ENCODE measurements at places on chromosomes 3 and 15.

DNA sequence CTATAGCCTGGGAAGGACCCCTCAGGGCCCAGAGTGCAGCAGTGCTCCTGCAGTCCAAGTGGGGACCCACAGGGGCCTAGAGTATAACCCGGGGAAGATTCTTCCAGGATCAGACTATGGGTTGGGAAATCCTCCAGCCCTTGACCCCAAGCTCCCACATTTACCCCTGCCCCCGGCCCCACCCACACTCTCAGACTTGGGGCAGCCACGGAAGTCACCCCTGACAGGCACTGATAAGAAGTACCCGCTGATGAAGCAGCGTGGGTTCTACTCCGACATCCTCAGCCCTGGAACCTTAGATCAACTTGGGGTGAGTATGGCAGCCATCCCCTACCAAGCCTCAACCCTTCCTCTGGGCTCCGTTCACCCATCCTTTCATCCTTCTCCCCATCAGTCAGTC is 6.3 kb downstream of the DNAH1 start:
- DNase-seq = no peak

DNA sequence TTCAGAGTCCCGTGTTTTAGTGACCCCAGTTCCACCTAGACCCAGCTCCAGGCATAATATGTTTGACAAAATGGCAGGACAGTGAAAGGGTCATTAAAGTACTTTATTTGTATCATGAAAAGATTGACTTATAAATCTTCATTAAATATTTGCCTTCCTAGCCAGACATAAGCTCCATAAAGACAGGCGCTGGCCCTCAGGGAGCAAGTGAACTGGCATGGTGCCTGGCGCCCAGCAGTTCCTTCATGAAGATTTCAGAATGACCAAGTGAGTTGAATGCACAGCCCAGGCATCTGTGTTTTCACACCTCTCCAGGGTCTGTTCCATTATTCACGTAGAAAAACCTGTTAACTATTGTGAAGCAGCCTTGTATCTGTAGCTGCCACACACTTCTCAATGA is 166.2 kb downstream of the GAP43 start:
- no peak for DNase-seq

DNA sequence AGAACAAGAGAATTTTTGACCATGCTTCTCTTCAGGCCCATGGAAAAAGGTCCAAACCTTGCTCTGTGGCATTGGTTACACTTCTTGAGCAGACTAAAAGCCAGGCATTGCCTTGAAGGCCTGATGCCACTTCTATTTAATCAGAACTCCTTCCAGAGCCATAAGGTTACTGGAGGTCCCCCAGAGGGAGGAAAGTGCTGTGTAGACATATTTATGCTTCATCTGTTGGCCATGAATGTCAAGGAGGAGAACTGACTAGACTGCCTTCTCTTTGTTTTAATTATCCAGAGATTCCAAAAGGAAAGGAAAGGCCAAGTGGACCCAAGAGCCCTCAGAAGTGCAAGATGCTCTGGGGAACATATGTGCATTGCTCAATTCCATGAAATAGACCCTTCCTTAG is 292.6 kb upstream of the NR2E3 start:
- DNase-seq = no peak

GRCh38 chr15:73941044-73941443 is 14.8 kb downstream of the LOXL1 start:
- DNase-seq = no peak

DNA sequence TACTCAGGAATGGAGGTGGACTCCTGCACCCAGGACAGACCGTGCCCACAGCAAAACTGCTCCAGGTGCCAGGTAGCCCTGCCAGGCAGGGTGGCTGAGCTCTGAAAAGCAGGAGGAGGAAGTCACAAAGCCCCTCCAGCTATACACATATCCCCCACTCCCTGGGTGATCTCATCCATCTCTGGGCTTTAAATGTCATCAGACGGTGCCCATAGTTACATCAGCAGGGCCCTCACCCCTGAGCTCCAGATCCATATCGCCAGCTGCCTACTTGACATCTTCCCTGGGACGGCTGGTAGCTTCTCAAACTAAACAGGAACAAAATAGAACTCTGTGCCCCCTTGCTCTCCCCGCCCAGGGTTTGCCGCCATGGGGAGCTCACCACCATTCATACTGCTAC is 87.7 kb downstream of the MEGF11 start:
- no peak for DNase-seq
